ENCODE measurements at places on chromosomes 5 and 9.
A peak's percentile ranks its signal among the peaks of the same experiment; 100 is the strongest.

- DNase-seq: no peak
Measured at GRCh38 chr9:93054758-93055704, 3.5 kb upstream of the SUSD3 start.

GRCh38 chr9:137217276-137218211 is 4.5 kb downstream of the RNF208 start:
- no peak for DNase-seq

GRCh38 chr5:7169240-7169878 is 226.6 kb upstream of the ADCY2 start:
- no peak for DNase-seq

GRCh38 chr9:122988920-122989621 is 44.4 kb upstream of the GPR21 start:
- no peak for DNase-seq

- DNase-seq: no peak
Measured at GRCh38 chr5:132853790-132854189, 12.5 kb downstream of the GDF9 start.

DNA sequence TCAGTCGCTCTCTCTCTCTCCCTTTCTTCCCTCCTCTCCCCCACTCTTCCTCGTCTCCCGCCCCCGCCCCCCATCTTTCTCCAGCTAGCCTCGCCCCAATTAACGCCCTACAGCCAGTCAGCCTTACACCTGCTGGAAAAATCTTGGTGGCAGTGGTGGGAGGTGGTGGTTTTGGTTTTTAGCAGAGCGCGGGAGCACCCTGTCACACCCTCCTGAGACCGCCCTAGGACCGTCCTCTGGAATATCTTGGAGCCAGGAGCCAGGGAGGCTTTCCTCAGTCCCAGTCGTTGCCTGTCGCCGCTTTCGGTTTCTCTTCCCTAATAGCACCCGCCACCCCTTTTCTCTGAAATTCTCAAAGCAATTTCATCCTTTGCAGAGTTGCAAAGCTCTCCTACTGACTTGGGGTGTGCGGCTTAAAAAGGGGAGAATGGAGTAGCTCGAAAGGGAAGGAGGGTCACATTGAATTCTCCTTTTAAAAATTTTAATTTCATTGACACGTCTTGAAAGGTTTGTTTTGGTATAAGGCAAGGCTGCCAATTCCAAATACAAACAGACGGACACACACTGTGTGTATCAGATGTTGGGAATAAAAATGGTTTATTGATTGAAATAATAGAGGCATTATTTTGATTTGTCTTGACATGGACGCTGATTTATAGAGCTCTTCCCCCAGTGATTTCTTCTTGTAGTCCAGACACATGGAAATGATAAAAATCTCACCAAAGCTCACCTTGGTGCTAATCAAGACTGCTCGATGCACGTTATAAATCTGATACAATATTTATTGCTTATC is 301.3 kb downstream of the PARP8 start:
- DNase-seq: no peak

- no peak for DNase-seq
Measured at GRCh38 chr9:109161471-109161870, 5.6 kb downstream of the FRRS1L start.

- no peak for DNase-seq
Measured at GRCh38 chr9:107932601-107933000, 443.0 kb upstream of the KLF4 start.

DNA sequence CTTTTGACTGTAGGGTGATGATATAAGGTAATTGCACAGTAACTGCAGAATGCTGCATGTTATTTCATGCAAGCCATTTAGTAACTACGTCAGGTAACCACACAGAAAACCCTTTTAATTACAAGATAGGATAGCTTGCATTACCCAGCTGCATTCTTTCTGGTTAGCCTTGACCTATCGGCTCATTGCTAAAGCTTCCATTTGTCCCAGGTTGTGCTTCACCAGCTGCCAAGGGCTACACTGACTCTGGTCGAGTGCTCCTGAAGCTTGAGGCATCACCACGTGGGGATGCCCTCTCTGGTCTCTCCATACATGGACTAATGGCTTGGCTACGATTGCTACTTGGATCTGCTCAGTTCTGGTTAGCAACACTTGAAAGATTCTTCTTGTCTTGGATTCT is 81.1 kb upstream of the SLC12A2 start:
- DNase-seq: no peak

GRCh38 chr5:113381791-113382190 is 53.0 kb downstream of the TSSK1B start:
- DNase-seq: no peak

DNA sequence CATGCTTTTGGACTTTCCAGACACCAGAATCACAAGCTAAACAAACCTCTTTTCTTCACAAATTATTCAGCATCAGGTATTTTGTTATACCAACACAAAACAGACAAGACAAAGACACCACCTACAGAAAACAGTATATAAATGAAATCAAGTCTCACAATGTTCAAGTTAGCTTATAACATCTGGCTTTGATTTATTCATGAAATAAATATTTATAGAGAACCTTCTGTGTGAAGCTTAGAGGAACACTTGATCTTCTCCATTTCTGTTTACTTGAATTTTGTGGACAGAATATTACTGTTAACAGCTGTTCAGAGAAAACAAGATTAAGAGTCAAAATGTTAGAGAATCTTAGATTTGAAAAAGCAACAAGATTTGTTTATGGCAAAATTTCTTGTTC is 137.4 kb upstream of the PRR16 start:
- DNase-seq: no peak

DNA sequence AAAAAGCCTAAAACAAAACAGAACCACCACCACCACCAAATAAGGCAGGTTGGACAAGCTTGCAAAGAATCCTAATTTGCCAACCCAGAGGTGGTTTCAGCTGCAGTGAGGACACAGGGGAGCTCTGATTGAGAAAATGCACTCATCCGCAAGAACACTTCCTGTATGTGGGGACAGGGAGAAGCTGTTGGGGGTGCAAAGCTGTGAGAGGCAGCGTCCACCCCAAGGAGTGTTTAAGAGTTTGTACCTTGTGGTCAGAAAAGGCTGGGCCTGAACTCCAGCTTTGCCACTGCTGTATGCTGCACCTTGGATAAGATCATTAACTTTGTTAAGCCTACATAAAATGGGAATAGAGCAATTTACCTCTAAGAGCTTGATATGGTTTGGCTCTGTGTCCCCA is 511.7 kb downstream of the BNC2 start:
- DNase-seq: no peak

DNA sequence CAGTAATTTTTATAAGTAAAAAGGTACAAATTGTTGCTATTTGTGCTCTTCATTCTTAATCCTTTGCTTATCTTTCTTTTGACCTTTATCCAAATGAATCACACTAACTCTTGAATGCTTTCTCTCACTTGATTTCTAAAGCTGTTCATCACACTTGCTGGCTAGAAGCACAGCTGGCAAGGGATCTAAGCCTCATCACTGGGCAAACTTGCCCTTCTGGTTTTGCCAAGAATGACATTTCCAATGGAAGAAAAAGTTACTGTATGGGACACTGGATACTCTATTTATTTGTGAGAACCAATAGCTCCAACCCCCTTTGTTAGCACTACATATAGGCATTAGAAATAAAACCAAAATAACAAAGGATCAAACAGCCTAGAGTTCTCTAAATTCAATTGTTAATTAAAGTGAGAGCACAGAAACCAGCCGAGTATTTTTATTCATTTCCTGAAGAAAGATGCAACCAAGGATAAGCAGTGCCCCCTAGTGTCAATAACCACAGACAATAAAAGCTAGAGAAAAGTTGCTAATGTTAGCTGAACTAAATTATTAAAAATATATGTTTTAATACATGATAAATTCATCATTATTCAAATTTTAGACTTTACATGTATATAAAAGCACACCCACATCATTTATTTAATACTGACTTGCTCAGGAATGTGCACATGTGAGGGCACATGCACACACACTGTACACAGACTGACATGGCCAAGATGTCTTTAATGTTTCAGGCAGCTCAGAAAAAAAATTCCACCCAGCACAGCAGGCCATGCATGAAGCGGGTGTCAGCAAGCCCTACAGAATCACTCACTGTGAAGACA is 59.8 kb upstream of the POU5F2 start:
- DNase-seq: no peak

DNA sequence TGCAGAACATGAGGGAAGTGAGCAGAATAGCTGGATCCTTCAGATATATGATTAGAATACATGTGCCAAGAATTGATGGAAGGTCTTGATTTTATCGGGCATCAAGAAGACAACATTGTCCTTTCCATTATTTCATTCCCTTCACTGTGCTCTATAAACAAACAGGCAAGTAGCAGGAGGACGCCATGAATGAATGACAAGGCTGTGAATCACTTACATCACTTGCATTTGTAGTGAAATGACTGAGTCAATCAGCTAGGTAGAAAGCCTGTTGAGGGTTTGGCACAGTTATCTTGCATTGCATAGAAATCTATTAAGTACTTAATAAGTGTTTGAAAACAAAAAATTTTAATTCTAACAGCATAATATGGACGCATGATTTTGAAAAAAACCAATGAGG is 548.8 kb upstream of the IZUMO3 start:
- no peak for DNase-seq

GRCh38 chr9:99449726-99450125 is 227.6 kb downstream of the SEC61B start:
- DNase-seq: no peak

- DNase-seq: no peak
Measured at GRCh38 chr5:123545506-123545905, 33.5 kb downstream of the CSNK1G3 start.

DNA sequence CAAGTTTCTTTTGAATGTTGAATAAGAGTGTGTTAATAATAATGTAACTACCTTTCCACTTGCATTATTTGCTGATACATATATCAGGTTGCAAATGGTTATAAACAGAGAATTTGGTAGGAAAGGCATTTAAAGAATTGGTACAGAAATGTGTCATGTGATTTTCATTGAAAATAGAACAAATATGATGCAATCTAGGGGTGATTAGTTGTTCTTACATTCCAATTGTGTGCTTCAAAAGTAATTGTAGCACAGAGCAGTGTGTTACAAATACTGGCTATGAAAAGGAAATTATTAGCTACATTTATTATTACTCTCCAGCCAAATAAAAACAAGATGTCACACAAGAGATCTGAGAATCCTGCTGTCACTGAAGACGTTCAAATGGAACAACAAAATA is 61.8 kb upstream of the PRDM9 start:
- no peak for DNase-seq

DNA sequence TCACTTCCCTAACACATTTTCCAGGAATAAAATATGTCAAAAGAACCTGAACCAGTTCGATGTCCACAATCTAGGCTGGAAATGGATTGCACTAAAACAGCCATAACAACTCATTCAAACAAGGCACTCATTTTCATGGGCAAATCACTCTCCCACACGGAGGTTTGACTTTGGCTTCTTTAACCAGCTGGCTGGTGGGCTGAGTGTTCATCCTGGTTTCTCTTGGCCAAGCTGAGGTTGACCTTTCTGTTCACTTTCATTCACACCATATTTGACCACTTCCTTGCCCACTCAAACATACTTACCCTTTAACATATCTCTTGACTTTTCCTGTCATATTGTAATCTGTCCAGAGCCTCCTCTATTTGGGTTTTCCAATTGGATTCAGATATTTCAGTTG is 5.4 kb downstream of the IL7R start:
- DNase-seq: no peak

- DNase-seq: no peak
Measured at GRCh38 chr5:14752497-14753071, 88.1 kb downstream of the OTULIN start.

- no peak for DNase-seq
Measured at GRCh38 chr9:93294011-93294410, 110.1 kb downstream of the WNK2 start.

- no peak for DNase-seq
Measured at GRCh38 chr5:14185326-14186058, 42.4 kb downstream of the TRIO start.

- DNase-seq: no peak
Measured at GRCh38 chr9:2028888-2029287, 13.7 kb downstream of the SMARCA2 start.

GRCh38 chr9:36328798-36329411 is 70.7 kb upstream of the GNE start:
- DNase-seq: peak; percentile 5

- DNase-seq: no peak
Measured at GRCh38 chr9:20054734-20055133, 265.9 kb upstream of the SLC24A2 start.

- no peak for DNase-seq
Measured at GRCh38 chr5:67543720-67544270, 347.2 kb upstream of the CD180 start.

DNA sequence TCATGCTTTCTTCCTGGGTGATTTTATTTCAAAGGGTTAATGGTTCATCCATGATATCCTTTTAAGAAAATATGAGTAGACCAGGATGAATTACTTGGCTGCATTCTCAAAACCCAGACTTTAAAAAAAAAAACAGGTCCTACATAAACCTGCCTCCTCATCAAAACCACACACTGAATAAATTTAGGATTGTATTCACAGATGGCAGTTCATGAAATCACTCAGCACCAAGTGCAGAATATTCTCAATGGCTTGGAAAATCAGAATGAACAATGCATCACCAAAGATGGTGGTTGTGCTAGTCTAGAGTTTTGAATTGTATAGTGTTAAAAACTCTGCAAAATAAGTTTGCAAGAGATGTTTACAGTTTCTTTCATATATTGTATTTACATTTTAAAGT is 145.4 kb upstream of the GRAMD2B start:
- no peak for DNase-seq

DNA sequence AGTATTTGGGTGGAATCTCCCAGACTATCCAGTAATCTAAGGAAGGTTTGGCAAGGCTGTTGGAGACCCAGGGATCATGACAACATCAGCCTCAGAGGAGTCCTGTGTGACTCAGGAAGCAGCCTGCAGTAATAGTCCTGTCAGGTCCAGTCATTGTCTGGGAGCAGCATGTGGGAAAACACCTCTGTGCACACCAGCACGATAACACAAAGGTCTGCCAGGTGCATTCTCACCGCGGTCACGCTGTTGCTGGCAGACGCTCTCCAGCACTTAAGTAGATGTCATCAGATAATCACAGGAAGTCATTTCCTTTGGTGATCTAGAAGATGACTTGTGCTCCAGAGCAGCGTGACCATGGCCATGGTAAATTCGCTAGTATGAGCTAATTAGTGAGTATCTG is 99.2 kb upstream of the IQGAP2 start:
- DNase-seq: no peak

GRCh38 chr5:53956632-53957031 is 353.7 kb downstream of the ARL15 start:
- DNase-seq: no peak

DNA sequence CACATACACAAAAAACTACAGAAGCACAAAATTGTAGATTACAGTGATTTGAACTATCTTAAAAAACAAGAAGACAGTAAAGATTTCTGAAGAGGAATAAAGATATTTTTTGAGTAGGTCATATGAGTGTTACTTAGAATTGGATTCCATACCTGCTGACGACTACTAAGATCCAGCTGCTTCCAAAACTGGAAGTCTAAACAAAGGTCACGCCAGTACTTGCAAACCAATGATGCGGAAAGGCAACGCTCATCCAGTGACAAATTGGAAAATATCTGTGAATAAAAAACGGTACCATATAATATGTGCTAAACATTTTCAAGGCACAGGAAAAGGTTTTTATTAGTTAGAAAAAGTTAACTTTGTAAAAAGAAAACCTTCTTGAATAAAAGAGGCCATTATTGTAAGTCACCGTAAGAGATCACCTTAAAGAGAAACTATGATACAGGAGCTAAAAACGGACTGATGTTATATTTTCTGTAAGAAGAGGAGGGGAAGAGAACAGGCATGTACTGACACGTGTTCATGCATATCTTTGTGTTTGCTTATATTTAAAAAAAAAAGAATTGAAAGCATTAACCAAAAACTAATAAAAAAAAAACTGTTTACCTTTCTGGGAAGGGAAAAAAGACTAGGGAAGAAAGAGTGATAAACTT is 14.1 kb downstream of the FBXL17 start:
- no peak for DNase-seq

All from stimulated activated CD4-positive, alpha-beta T cell treated with anti-CD3 and anti-CD28 coated beads, Interleukin-1b, Interleukin-23, amount 100 ng/mL, for 1 hour (primary cell).